Skin of body (tissue), 3 donors: ENCODE measurements at places on chromosomes 16 and 17.

GRCh38 chr17:75874323-75875181, 3.8 kb downstream of the TRIM47 start:
- no peak for DNase-seq

DNA sequence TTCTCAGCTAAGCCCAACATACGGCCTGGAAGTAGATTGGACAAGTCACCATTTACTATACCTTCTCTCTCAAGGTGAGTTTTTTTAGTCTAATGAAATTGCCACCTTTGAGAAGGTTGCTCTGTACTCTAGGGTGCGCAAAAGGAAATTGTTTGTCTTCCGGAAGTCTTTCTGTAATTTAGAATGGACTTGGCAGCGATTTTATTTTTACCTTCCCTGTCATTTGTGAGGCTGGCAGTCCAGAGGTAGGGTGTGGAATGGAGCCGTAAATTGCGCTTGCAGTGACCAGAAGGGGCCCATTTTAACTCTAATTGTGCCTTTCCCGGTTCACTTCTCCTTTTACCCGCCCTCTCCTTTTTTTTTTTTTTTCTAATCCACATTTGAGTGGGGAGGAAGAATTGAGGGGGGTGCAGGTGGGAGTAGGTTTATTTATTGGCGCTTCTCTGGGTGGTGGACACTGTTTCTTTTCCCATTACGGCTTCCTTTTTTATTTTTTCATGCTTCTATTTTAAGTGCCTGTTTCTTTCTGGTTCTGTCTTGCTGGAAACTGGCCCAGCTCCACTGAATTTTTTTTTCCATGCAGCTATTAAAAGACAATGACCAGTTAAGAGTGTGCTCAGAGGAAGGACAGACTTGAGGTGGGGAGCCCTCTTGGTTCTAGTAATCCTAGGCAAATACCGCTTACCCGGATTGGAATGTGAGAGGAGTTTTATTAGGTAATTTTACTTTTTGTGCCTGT, 89.7 kb upstream of the CLEC18A start:
- peak; percentile 61 for DNase-seq

GRCh38 chr16:78584991-78585390, 485.5 kb downstream of the WWOX start:
- DNase-seq, result no peak

GRCh38 chr16:55091213-55091870, 160.7 kb downstream of the IRX5 start:
- DNase-seq, result no peak

GRCh38 chr16:57213462-57213861, 27.3 kb downstream of the RSPRY1 start:
- DNase-seq, result no peak

GRCh38 chr16:72985995-72986394, 61.9 kb downstream of the ZFHX3 start:
- DNase-seq, result no peak

- no peak for DNase-seq
These were observed 9.9 kb downstream of the MTSS2 start for GRCh38 chr16:70675851-70676513.

DNA sequence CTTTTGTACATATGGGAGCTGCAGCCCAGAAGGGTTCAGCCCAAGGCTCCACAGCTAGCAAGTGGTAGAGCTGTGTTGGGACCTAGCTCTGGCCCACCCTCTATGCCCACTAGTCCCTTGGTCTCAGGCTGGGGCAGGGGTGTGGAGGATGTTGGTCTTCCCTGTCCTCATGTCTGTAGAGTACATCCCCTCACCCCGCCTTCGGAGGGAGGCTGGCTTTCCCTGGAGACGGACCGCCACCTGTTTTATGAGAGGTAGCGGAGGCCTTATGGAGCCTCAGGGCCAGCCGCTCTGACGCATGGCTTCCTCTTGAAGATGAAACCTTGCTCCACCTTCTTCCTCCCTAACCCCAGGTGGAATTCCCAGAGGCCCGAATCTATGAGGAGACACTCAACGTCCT, 8.4 kb downstream of the TNFAIP1 start:
- DNase-seq, result no peak

GRCh38 chr17:36661047-36661666, 59.8 kb downstream of the MRM1 start:
- no peak for DNase-seq

DNA sequence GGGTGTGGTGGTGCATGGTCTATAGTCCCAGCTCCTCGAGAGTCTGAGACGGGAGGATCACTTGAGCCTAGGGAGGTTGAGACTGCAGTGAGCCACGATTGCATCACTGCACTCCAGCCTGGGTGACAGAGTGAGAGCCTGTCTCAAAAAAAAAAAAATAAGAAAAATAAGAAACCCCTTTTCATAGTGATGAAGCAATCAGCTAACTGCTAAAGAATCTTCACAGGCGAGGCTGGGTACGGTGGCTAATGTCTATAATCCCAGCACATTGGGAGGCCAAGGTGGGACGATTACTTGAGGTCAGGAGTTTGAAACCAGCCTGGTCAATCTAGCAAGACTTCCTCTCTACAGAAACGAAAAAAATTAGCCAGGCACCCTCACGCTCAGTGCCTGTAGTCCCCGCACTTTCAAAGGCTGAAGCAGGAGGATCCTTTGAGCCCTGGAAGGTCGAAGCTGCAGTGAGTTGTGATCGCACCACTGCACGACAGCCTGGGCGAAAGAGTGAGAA, 760 bp downstream of the SLFN12L start:
- DNase-seq, result no peak

DNA sequence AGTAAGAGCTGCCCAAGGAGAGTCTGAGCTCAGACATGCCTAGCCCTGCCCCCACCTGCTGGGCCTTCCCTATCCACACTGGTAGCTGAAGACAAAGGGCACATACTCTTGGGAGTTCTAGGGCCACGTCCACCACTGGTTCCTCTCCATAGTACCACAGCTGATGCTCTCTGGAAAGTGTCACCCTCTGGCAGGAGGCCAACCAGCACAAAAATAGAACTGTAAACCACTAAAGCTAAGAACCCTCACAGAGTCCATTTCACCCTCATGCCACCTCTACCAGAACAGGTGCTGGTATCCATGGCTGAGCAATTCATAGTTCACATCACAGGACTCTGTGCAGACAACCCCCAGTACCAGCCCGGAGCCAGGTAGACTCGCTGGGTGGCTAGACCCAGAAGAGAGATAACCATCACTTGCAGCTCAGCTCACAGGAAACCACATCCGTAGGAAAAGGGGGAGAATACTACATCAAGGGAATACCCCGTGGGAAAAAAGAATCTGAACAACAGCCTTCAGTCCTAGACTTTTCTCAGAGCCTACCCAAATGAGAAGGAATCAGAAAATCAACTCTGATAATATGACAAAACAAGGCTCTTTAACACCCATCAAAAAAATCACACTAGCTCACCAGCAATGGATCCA, 115.3 kb downstream of the CEP112 start:
- no peak for DNase-seq

GRCh38 chr17:60352071-60352470, 39.9 kb downstream of the USP32 start:
- no peak for DNase-seq

- DNase-seq, result no peak
These were observed 284.1 kb downstream of the C16orf95 start for GRCh38 chr16:87033021-87033471.

GRCh38 chr16:57093666-57094564, 1.5 kb downstream of the CPNE2 start:
- DNase-seq, result no peak

DNA sequence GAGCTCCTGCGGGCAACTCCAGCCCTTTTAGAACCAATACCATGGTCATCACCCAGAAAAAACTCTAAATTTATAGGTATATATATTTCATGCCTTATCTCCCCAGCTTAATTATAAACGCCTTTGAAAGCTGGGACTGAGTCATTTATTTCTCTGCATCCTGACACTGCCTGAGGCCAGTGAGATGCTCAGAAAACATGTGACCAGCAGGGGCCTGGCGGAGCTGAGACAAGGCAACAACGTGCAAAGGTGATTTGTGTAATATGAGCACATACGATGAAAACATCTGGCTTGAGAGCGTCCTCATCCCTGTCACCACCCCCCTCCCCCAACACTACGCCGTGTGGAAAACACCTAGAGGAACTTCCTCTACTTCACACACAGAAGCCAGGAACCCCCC, 22.7 kb downstream of the NXN start:
- no peak for DNase-seq

- no peak for DNase-seq
These were observed at the start of gene RRAD for GRCh38 chr16:66925322-66925840. Gene RRAD (minus strand): TSS chr16:66925535. CDS start chr16:66925179, 356 bp downstream.

GRCh38 chr16:47578573-47578972, 117.4 kb downstream of the PHKB start:
- DNase-seq, result no peak

GRCh38 chr17:57955183-57955931, at the start of gene CUEDC1:
Gene CUEDC1 (minus strand): TSS chr17:57955412. CDS start chr17:57885564, 69,848 bp downstream.
- DNase-seq, result no peak

- DNase-seq, result no peak
These were observed 3.5 kb downstream of the SLC7A6 start for GRCh38 chr16:68267612-68268405.

DNA sequence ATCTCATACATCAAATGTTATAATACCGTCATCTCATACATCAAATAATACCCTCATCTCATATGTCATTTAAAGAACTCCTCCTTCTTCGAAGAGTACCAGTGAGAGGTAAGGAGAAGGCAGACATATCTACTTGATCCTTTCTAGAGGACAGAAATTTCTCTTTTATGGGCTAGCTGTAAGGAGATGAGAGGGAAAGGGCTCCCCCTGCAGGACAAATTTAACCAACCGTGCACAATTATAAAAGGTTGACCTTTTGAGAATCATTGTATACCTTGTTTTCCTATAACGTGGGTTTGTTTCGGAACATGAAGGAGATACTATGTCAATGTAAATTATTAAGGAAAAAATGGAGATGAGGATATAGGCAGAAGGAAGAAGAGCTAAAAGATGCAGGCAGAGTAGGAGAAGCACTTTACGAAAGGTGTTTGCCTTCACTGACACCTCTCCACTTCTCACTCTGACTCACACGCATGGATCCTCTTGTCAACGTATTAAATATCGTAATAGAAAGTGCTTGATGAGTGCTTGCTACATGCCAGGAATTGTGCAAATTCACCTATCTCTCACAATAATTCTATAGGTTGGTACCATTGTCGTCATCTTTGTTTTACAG, 465.9 kb upstream of the ERCC4 start:
- no peak for DNase-seq

GRCh38 chr17:19382531-19383444, 4.2 kb downstream of the MFAP4 start:
- DNase-seq, result no peak

DNA sequence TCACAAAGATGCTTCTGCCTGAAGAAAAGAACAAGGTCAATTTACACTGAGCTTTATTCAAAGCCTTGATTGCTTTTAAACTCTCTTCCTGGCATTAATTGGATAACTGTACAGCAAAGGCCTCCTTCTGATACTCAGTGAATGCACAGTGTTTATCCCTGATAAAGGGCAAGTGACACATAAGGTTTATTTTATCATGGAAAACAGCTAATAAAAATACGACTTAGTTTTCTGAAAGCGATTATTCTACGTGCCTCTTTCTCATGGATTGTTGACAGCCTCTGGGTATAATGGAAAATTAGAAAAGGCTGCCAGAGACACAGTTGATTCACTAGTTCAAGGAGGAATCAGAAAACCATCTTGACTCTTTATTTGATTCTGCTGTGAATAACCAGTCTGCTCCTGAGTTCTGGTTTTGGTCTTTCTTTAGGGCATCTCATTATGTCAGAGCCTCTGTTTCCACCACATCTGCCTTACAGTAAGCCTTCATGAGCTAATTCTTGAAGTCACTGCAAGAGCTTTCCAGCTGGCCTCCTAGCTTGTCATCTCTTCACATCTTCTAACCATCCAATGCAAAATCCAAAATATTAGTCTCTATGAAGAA, 212.9 kb downstream of the CNTNAP4 start:
- DNase-seq, result peak; percentile 9

DNA sequence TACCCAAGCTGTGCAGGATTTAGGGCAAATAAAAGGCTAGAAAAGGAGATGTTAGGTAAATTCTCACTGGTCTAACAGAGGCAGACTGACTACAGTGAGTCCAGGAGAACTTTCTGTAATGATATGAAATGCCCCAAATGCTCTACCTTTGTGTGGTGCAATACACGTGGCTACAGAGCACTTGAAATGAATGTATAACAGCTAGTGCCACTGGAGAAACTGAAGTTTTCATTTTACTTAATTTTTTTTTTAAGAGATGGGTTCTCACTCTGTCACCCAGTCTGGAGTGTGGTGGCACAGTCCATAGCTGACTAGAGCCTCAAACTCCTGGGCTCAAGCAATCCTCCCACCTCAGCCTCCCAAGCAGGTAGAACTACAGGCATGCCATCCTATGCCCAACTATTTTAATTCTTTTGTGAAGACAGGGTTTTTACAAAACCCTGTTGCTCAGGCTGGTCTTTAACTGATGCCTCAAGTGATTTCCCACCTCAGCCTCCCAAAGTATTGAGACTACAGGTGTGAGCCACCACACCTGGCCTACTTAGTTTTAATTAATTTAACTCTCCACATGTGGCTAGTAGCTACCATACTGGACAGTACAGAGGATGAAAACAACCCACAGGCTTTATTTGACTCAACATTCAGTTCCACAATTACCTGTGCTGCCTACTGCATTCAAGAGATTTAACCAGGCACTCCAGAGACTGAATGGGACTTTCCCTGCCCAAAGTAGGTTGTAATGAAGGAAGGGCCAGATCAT, 84.8 kb upstream of the PLEKHM1 start:
- DNase-seq, result no peak

GRCh38 chr17:6638046-6638908, 2.2 kb downstream of the KIAA0753 start:
- DNase-seq, result no peak

DNA sequence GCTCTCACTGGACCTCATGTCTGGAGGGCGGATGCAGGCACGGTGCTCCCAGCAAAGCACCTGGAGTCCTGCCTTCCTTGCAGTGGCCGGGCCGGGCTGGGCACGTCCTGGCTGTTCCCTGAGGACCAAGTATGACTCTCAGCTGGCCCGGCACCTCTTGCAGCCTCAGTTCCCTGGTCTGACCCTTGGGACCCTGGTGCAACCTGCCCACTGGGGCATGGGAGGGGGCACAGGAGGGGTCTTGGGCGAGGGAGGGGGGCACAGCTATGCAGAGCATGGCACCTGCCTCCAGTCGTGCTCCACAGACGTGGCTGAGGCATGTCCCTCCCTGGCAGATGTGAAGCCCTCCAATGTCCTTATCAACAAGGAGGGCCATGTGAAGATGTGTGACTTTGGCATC, 19.6 kb downstream of the MAP2K3 start:
- DNase-seq, result no peak
